Astrocyte (in vitro differentiated cells and primary cell): ENCODE measurements at places on chromosomes 5 and 9.
A peak's percentile ranks its signal among the peaks of the same experiment; 100 is the strongest.

- H3K4me1 ChIP-seq, result peaks cover 10% of the 10 kb centered on the region
- peaks cover 16% of the 10 kb centered on the region for H3K27me3 ChIP-seq
- H3K27ac ChIP-seq, result no peak overlapping the region
- H3K4me3 ChIP-seq, result no peak overlapping the region
- no peak for DNase-seq
Observed at GRCh38 chr9:107467416-107467815, 22.2 kb downstream of the KLF4 start.

- no peak overlapping the region for H3K4me3 ChIP-seq
- DNase-seq, result no peak
- H3K4me1 ChIP-seq, result peaks cover 11% of the 10 kb centered on the region
- H3K27ac ChIP-seq, result no peak overlapping the region
- H3K27me3 ChIP-seq, result peaks cover 30% of the 10 kb centered on the region
- H3K36me3 ChIP-seq, result no peaks in the 10 kb centered on the region
Observed at GRCh38 chr5:177396807-177397206, 3.7 kb downstream of the PFN3 start.

GRCh38 chr9:99626426-99626825 is 195.3 kb upstream of the NR4A3 start:
- H3K36me3 ChIP-seq, result no peaks in the 10 kb centered on the region
- H3K4me1 ChIP-seq, result no peaks in the 10 kb centered on the region
- no peaks in the 10 kb centered on the region for H3K27me3 ChIP-seq
- H3K4me3 ChIP-seq, result no peak overlapping the region
- no peak for DNase-seq

GRCh38 chr5:155193029-155193428 is 179.5 kb downstream of the KIF4B start:
- no peaks in the 10 kb centered on the region for H3K27me3 ChIP-seq
- no peaks in the 10 kb centered on the region for H3K36me3 ChIP-seq
- no peak overlapping the region for H3K27ac ChIP-seq
- no peaks in the 10 kb centered on the region for H3K4me1 ChIP-seq
- DNase-seq, result no peak
- H3K4me3 ChIP-seq, result no peak overlapping the region

- no peak for DNase-seq
- no peaks in the 10 kb centered on the region for H3K27me3 ChIP-seq
- H3K36me3 ChIP-seq, result no peaks in the 10 kb centered on the region
- no peaks in the 10 kb centered on the region for H3K4me1 ChIP-seq
- H3K4me3 ChIP-seq, result no peak overlapping the region
- H3K27ac ChIP-seq, result no peak overlapping the region
Observed at GRCh38 chr5:61177716-61178115, 15.4 kb upstream of the SMIM15 start.

DNA sequence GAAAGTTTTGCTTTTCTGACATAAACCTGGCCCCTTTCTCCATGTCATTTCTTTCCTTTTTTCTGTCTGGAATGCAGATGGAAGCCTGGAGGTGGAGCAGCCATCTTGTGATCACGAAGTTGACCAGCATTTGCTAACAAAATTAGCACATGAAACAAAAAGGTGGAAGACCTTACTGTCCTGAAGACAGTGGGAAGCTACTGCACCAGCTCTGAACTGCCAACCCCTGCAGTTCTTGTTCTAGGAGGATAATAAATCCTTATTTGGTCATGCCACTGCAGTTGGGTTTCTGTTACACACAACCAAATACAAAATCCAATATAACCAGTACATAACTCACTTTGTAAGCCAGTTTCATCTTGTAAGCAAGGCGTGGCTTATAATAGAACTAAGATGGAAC is 249.4 kb upstream of the TBCA start:
- H3K27ac ChIP-seq, result no peak overlapping the region
- no peak for DNase-seq

GRCh38 chr5:129724222-129724621 is 23.7 kb upstream of the MINAR2 start:
- no peaks in the 10 kb centered on the region for H3K36me3 ChIP-seq
- no peaks in the 10 kb centered on the region for H3K27me3 ChIP-seq
- no peak overlapping the region for H3K4me3 ChIP-seq
- DNase-seq, result no peak

- no peaks in the 10 kb centered on the region for H3K4me1 ChIP-seq
- H3K4me3 ChIP-seq, result no peak overlapping the region
- no peaks in the 10 kb centered on the region for H3K27me3 ChIP-seq
- H3K36me3 ChIP-seq, result peaks cover 4% of the 10 kb centered on the region
- DNase-seq, result no peak
- H3K27ac ChIP-seq, result no peak overlapping the region
Observed at GRCh38 chr9:136829412-136829811, 12.9 kb upstream of the AJM1 start.

DNA sequence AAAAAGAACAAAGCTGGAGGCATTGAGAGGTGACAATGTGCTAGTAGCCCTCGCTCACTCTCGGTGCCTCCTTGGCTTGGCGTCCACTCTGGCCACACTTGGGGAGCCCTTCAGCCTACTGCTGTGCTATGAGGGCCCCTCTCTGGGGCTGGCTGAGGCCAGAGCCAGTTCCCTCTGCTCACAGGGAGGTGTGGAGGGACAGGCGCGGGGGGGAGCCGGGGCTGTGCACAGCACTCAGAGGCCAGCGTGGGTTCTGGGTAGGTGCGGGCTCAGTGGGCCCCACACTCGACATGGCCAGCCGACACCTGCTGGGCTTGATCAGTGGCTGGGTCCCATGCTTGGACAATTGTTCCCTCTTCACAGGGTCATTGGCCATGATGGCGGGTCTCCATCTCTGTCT is 202.5 kb upstream of the GRAMD2B start:
- no peak for DNase-seq
- no peak overlapping the region for H3K4me3 ChIP-seq
- no peaks in the 10 kb centered on the region for H3K27me3 ChIP-seq
- H3K36me3 ChIP-seq, result no peaks in the 10 kb centered on the region
- no peaks in the 10 kb centered on the region for H3K4me1 ChIP-seq

DNA sequence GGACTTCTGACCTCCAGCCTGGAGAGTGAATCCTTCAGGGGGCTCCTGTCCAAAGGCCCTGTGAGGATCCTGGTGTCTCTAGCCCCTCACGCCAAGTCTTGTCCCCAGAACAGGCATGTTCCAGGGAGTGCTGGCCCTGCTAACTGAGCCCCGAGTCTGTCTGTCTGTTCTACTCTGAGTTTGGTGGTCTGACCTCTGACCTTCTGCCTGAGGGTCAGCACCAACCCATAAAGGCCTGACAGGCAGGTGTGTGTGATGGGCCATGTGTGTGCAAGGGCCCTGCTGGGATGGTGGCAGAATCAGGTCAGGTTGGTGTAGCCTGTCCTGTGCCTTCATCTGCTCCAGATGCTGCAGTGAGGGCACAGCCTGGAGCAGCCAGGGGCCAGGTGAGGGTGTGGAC is 46.3 kb downstream of the PHF2 start:
- H3K4me3 ChIP-seq, result no peak overlapping the region
- no peak for DNase-seq
- H3K27ac ChIP-seq, result no peak overlapping the region
- H3K4me1 ChIP-seq, result no peaks in the 10 kb centered on the region
- H3K27me3 ChIP-seq, result no peaks in the 10 kb centered on the region

DNA sequence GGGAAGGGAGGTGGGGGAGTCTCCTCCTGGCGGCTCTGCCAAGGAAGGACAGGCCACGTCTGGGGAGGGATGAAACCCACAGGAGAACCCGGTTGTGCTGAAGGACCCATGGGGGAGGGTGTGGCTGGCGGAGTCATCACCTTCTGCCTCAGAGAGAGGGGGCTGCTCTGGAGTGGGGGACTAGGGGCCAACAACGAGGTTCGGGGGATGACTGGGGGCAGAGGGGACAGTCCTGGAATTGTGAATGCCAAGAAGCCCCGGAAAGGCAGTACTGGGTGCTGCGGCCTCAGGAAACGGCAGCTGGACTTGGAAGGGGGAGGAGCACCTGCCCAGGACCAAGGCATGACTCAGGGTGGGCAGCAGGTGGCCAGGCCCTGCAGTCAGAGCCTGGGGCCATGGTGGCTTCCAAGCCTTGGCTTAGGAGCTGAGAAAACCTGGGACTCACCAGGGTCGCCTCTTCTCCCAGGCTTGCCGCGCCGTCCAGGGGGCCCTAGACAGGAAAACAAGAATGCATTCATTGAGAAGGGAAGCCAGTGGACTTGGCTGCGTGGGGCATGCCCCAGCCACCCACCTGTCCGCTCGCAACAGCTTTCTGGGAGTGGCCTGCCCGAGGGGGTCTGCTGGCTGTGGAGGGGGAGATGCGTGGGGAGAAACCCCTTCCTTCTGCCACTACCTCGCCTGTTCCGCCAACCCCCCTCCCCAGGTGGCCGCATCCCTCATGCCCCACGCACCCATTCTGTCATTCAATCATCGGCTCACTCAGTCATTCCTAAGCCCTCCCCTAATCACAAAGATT is 74.0 kb upstream of the PHYKPL start:
- H3K4me1 ChIP-seq, result no peaks in the 10 kb centered on the region
- H3K36me3 ChIP-seq, result no peaks in the 10 kb centered on the region
- H3K4me3 ChIP-seq, result no peak overlapping the region
- H3K27me3 ChIP-seq, result no peaks in the 10 kb centered on the region
- H3K27ac ChIP-seq, result no peak overlapping the region

DNA sequence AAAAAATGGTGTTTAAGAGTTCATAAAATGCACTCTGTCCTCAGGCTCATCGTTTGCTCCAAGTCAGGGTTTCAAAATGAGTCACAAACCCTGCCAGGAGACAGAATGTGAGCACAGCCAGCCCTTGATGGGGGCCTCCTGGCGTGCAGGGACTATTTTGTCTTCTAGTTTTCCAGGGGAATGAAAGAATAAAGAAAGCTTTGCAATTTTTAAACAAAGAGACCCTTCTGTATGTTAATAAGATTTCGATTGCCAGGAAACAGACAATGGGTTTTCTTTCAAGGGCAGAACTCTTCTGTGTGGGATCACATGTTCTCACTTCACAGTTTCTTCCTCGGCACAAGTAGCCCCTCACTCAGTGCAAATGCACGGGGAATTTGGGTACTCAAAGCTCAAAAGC is 121.4 kb upstream of the C6 start:
- no peaks in the 10 kb centered on the region for H3K36me3 ChIP-seq
- H3K4me1 ChIP-seq, result no peaks in the 10 kb centered on the region
- no peaks in the 10 kb centered on the region for H3K27me3 ChIP-seq
- no peak overlapping the region for H3K4me3 ChIP-seq
- no peak overlapping the region for H3K27ac ChIP-seq

DNA sequence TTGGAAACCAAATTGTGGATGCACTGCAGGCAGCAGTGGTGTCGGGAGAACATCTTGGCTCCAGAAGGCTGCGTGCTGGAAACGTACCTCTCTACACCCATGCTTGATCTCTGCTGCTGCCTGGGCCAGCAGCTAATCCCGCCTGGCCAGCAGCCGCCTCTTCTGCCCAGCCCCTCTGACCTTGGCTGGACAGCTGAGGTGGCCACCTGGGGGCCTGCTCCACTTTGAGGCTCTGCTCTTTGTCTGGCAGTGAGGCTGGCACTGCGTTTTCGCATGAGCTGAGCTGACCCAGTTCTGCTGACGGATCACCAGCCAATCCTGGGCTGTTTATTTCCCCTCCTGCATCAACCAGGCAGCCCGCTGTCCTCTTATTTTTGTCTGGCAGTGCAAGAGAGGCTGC is 154.9 kb downstream of the TENT4A start:
- no peak for DNase-seq
- H3K4me1 ChIP-seq, result no peaks in the 10 kb centered on the region

DNA sequence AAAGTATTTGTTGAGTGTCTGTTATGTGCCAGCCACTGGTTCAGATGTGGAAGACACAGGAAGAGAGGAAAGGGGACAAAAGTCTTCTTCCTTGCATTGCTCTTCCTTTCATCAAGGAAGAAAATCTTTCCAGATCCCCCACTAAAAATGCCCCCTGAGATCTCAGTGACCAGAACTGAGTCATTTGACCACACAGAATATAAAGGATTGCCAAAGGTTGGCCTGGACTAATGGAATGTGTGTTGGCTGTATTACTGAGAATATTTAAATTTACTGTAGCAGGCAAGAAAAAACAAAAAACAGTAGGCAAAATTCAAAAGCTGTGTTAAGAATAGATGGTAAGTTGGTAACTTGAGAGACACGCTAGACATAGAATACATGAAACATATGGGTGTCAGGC is 10.0 kb upstream of the SEPTIN8 start:
- no peaks in the 10 kb centered on the region for H3K27me3 ChIP-seq
- DNase-seq, result peak; percentile 72
- H3K4me3 ChIP-seq, result no peak overlapping the region

DNA sequence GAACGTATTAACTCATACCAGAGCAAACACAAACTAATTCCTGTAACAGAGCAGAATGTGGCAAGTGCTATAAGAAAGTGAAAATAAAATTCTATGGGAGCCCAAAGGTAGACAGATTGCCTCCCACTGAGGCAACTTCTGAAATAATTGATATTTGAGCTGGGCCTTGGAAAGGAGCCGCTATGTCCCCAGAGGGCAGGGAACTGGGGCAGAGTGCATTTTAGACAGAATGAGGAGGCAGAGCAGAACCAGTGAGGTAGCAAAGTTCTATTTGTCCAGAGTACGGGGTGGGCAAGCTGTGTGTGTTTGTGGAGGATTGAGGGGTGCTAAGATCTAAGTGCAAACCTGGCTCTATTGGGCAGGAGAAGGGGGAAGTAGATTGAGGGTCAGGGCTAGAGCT is 19.8 kb downstream of the CDO1 start:
- no peaks in the 10 kb centered on the region for H3K27me3 ChIP-seq
- H3K4me3 ChIP-seq, result no peak overlapping the region
- H3K4me1 ChIP-seq, result no peaks in the 10 kb centered on the region
- no peak overlapping the region for H3K27ac ChIP-seq
- no peaks in the 10 kb centered on the region for H3K36me3 ChIP-seq
- DNase-seq, result no peak

- H3K27me3 ChIP-seq, result no peaks in the 10 kb centered on the region
- no peak for DNase-seq
- no peak overlapping the region for H3K27ac ChIP-seq
- no peaks in the 10 kb centered on the region for H3K36me3 ChIP-seq
- H3K4me1 ChIP-seq, result no peaks in the 10 kb centered on the region
- H3K4me3 ChIP-seq, result no peak overlapping the region
Observed at GRCh38 chr5:1064383-1065142, 47.3 kb downstream of the SLC12A7 start.

DNA sequence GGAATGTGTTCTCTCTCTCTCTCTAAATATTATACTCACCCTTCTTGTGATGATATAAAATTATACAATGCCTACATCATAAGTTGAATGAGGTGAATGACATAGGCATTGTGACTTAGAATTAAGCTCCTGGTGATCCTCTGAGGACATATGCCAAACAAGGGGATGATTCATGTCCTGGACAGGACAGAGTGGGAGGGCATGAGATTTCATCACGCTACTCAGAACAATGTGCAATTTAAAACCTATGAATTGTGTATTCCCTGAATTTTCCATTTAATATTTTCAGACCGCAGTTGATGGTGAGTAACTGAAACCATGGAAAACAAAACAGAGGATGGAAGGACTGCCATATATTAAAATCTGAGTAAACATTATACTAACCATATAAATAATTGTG is 782.2 kb upstream of the NUDT12 start:
- H3K27me3 ChIP-seq, result no peaks in the 10 kb centered on the region
- no peaks in the 10 kb centered on the region for H3K36me3 ChIP-seq
- peak; percentile 68 for DNase-seq
- peak overlapping the region; percentile 36 for H3K4me3 ChIP-seq
